Cardiac septum (tissue), 1 donor: ENCODE measurements at places on chromosomes 11 and 22.

DNA sequence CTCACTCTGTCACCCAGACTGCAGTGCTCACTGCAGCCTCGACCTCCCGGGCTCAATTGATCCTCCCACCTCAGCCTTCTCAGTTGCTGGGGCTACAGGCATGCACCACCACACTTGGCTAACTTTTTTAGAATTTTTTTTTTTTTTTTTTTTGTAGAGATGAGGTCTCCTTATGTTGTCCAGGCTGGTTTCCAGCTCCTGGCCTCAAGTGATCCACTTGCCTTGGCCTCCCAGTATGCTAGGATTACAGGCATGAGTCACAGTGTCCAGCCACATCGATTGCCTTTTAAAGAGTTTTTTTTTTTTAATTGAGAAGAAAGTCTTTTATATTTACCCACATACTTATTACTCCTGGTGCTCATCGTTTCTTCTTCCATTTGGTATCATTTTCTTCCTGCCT is 30.0 kb downstream of the PARVG start:
- DNase-seq, result no peak

DNA sequence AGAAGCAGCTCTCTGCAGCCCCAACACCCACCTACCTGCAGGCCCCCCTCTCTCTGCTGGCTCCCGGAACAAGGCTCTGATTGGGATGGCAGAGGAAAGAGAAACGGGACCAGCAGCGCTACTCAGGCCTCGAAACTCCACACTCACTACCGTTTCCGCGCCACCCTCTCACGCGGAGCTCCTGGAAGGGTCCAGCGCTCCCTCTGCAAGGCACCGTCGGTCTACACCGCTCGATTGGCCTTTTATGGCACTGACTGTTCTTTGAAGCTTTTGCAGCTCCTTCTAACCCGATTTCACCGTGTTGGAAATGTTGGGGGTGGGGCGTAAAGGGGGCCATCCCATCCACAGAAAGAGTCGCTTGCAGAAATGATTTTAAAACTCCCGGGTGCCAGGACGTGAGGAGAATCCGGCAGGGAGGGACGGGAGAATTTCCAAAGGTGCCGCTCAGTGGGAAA is 323 bp upstream of the PANX1 start:
- DNase-seq, result no peak

DNA sequence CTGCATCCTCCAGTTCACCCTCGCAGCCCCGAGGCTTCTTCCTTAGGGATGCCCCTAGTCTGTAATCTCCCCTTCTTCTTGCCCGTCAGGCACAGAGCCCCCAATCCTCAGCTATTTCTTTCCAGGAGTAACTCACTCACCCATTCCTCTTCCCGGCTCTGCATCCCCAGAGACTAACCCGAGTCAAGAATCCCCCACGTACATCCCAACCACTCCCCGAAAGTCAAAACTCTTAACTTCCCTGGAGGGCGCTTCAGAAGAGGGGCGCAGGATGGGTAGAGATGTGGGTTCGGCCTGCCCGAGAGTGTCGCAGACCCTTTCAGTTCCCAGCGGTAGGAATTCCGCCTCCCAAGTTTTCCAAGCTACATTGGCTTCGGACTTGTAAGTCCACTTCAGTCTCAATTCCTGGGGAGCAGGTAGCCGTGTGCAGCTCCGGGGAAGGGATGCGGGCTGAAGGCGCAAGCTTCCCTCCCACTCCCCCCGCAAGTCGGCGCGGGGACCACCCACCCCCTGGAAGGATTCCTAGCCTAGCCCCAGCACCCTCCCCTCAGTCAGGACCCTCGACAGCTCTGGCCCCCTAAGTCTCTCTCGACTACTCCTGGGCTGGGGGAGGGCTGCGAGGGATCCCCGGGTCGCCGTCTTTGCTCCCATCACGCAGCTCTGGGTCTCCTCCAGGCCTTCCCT is 871 bp downstream of the BDNF start:
- no peak for DNase-seq

DNA sequence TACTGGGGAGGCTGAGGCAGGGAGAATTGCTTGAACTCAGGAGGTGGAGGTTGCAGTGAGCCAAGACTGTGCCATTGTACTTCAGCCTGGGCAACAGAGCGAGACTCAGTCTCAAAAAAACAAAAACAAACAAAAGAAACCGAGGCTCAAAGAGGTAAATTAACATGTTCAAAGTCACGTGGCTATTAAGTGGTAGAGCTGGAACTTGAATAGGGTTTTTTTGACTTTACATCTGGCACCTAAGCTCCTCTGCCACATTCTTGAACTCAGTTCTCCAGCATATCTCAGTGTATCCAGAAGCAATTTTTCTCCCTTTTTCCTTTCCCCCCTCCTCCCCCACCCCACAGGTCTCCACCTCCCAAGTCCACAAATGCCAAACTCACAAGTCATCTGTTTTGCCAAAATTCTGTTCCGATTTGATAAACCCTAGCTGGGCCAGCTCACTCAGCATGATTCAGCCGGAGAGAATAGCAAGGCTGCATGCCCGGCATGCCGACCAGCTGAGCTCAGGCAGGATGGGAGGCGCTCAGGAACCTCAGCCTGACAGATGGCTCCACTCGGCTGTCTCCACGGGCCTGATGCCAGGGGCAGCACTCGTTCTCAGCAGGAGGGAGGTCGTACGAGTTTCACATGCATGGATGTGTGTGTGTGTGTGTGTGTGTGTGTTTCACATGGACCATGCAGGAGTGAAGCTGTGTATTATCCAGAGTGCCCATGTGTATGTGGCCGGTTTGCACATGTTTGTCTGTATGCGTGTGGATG is 63.2 kb upstream of the RRAS2 start:
- peak; percentile 89 for DNase-seq

- DNase-seq, result peak; percentile 95
Observed at GRCh38 chr22:37484480-37485394, 1.4 kb downstream of the MFNG start.

DNA sequence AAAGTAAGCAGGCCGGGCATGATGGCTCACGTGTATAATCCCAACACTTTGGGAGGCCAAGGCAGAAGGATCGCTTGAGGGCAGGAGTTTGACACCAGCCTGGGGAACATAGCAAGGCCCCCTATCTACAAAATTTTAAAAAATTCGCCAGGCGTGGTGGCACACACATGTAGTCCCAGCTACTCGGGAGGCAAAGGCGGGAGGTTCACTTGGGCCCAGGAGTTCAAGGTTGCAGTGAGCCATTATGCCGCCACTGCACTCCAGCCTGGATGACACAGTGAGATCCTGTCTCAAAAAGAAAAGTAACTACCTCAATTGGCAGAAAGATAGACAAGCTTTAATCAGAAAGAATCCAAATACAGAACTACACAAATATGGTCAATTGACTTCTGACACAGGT is 31.0 kb downstream of the CADM1 start:
- DNase-seq, result no peak
